ENCODE measurements at places on chromosomes 16 and 17. TPM values are rescaled to one million over a fixed set of nuclear protein-coding genes. Genes with fewer than 3 reads are reported as not detected.

- no peak for DNase-seq
These were observed 1.1 kb downstream of the SLC16A3 start for GRCh38 chr17:82229698-82230608.

DNA sequence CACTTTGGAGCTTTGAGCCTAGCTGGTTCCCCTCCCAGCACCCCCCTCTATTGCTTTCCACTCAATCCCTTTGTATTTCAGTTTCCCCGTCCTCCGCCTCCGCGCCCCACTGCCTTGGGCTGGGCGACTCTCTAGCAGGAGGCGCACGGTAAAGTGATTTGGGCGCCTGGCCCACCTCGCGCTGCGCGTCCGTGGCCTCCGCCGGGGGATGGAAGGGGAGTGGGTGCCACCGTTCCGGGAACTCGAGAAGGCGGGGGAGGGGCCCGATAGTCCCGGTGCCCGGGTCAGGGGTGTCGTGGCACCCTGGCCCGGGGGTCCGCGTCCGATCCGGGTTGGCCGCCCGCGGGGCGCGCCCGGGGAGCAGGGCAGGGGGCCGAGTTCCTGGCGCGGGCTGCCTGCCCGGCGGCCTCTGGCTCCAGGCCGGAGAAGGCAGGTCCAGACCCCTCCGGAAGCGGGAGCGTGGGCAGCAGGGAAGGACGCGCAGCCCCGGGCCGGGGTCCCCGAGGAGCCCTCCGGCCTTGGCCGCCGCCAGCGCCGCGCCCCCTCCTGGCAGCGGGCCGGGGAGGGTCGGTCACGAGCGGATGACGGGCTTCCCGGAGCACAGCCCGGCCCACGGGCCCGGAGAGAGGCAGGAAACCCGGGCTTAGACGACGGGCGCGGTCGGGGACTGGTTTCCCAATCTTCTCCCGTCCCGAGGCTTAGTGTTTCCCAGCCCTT is 15.8 kb downstream of the MEOX1 start:
- peak; percentile 70 for DNase-seq

DNA sequence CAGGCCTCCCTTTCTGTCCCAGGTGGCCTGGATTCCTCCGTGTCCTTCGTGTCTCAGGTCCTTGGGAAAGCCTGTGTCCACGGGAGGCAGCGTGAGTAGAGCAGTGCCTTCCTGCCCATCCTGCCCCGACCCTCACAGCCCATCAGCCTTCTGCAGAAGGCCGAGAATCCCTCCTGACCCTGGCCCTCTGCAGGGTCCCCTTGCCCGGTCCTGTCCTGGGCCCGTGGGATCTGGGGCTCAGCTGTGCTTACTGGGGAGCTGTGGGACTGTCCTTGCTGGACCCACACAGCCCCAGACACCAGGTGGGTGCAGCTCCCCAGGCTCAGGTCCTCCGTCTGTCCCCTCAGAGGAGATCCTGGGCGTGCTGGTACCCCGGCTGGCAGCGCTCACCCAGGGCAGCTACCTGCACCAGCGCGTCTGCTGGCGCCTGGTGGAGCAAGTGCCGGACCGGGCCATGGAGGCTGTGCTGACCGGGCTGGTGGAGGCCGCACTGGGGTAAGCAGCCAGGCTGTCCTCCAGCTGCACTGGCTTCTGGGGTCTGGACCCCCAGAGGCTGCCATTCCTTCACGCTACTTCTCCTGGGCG is 3.9 kb downstream of the TELO2 start:
- DNase-seq, result no peak

DNA sequence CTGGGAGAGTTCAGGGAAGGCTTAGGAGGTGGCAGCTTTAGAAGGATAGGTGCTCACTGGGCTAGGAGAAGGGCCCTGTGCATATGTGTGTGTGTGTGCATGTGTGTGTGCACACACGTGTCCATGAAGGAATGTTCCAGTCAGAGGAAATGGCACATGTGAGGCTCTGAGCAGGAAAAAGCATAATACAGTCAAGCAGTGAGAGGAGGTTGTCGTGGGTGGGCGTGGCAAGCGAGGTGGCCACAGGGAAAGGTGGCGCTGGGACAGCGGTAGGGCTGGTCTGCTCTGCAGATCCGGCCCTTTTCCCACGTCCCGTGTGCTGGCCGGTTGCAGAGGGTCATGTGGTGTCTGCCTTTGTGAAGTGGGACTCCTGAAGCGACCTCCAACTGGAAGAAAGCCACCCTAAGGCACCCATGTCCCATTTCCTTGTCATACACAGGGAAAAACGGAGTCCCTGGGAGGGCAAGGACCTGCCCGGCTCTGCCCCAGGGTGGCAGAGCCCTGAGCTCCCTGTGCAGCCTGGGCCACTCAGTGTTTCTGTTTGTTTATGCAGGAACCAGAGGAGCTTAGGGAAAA is 40.1 kb downstream of the NT5M start:
- no peak for DNase-seq

DNA sequence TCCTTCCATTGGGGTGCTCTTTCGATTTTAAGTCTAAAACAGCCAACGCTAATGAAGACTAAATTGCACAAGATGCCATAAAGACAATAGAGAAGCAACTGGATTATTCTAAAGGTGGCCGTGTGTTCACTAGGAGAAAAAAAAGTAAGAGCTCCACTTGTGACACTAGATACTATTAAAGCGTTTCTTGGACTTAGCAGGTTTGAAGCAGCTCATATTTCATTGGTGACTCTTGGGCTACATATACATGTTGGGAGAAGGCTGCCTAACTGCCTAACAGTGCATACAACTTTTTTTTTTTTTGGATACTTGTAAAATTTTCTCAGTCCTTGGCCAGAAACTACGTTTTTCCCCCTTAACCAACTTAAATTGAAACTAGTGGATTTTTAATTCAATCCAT is 111.8 kb upstream of the NOG start:
- no peak for DNase-seq

GRCh38 chr17:56320443-56320842 is 167.2 kb downstream of the ANKFN1 start:
- DNase-seq, result no peak

DNA sequence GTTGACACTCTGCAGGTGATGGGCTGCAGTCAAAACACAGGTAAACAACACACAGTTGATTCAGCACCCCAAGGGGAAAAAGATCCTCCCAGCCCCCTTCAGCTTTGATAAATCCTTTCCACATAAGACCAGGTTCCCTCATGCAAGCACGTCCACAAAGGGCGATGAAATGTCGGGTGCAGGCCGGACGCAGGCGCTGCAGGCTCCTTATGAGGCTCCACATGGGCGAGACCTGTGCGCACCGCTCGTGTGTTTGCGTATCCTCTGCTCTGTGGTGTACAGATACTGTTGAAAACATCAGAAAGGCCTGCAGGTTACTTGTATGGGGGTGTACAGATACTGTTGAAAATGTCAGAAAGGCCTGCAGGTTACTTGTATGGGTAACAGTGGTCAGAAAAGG is 14.4 kb upstream of the ZNF750 start:
- DNase-seq, result no peak

- DNase-seq, result no peak
These were observed 11.4 kb upstream of the MYH13 start for GRCh38 chr17:10384175-10384574.

- peak; percentile 69 for DNase-seq
These were observed 11.9 kb downstream of the MT4 start for GRCh38 chr16:56576585-56577299.

- DNase-seq, result no peak
These were observed 795 bp upstream of the HBM start for GRCh38 chr16:164827-165538.

DNA sequence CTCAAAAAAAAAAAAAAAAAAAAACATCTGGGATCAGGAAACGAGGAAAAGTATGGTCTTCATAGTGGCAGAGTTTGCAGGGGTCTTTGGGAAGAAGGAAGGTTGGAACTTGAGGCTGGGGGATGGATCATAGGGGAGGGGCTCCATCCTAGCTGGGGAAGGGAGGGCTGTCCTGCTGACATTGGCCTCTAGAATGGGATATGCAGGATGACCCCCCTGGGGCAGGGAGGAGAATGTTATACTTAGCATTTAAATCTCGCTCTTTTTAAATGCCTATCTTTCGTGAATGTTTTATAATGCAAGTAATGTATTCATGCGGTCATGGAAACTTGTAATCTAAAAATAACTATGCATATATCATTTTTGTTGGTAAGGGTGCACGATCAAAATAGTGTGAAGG is 33.2 kb downstream of the TMEM235 start:
- no peak for DNase-seq

DNA sequence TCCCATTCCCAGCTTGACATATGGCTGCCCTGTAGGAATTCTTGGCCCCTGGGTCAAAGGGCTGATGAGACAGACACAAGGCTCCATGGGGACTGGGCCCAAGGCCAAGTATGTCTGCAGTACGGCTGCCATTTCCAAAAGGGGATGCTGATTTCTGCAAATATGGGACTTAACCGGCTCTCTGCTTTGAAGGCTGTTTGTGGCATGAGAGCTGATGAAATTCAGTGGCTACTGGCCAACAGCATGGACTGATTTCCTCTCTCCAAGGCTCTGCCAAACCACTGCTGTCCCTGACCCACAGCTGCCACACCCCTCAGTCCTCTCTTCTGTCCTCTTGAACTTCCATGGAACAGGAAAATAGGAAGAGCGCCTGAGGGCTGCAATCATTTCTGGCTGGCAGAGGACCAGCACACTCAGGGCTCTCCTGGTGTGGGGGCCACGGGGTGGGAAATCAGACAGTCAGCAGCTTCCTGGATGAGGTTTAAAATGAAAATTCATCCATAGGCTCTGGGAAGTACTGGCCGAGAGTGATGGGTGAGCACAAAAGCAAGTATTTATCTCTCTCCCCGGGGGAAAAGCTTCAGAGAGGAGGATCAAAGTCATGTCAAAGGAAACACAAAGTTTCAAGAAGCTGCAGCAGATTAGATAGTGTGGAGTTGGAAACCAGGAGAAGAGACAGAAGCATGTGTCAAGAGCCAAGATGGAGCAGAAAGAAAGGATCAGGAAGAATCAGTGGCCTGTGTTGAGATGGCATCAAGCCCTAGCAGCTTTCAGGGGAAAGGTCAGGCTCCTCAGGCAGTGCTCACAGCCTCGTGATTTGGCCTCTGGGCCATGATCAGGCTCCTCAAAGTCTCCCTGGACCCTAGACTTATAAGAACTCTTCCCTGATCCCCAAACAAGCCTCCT is 64.1 kb upstream of the SREBF1 start:
- peak; percentile 84 for DNase-seq

DNA sequence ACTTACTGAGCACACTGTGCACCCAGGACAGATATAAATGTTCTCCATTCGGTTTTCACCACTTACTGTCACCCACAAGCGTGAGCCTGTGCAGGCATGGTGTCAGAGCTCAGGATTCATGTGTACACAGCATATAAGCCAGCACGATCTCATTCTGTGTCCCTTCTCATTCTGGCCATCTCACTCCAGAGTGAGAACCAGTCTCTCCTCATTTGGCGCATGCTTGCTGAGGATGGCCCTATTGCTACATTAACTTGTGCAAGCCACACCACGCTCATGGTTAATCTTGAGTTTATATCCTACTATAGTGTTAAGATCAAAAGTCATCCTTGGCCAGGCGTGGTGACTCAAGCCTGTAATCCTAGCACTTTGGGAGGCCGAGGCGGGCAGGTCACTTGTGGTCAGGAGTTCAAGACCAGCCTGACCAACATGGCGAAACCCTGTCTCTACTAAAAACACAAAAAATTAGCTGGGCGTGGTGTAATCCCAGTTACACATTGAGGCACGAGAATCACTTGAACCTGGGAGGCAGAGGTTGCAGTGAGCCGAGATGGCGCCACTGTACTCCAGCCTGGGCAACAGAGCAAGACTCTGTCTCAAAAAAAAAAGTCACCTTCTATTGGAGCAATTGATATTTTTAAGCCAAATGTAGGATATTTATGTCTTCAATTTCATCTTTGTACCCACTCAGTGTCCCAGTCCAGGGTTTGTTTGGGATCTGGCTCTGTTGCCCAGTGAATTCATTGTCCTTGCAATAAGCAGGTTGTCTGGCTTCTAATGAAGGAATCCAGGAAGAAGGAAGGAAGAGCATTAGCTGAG is 20.9 kb downstream of the SOCS1 start:
- no peak for DNase-seq

- DNase-seq, result no peak
These were observed 16.1 kb upstream of the ADAMTS18 start for GRCh38 chr16:77450790-77451487.

GRCh38 chr17:55458287-55458900 is 36.8 kb upstream of the MMD start:
- DNase-seq, result no peak

DNA sequence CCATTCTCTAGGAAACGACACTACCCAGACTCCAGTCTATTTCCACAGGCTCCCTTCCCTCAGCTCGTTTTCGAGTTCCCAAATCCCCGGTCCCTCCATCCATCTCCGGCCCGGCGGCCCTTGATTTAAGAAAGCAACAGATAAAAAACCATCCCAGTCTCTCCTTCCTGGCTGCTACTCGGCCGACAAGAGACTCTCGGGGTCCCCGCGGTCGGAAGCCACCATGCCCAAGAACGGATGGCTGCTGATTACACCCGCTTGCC is 182 bp downstream of the RPL26 start:
- DNase-seq, result no peak

- no peak for DNase-seq
These were observed 21.1 kb upstream of the COX10 start for GRCh38 chr17:14048169-14048568.

DNA sequence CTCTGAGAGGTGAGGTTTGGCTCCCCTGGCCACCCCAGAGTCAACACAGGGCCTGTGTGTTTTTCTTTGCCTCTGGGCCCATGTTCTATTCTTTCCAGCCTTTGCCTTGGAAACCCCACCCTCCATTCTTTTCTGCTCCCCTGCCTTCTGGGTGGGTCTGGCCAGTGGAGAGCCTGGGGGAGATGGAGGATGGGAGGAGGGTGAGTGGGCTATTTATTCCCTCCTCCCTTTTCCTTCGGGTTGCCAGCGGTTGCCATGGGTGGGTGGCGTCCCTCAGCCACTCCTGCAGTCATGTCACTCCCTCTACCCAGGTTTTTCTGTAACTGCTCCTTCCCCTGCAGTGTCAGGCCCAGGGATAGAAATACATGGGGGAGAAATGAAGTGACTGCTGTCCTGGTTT is 15.5 kb downstream of the CMIP start:
- no peak for DNase-seq

GRCh38 chr16:46908540-46909372 is 24.6 kb downstream of the GPT2 start:
- DNase-seq, result peak; percentile 31

GRCh38 chr16:30894540-30895368 is 877 bp upstream of the BCL7C start:
- no peak for DNase-seq

Gene PLCG2
- total RNA-seq, result 39.4 TPM

Gene ALOX15B
- total RNA-seq, result 1.5 TPM

Gene RSAD1
- total RNA-seq, result 42.6 TPM

Gene KRTAP1-5
- total RNA-seq, result not detected

Gene RRAD
- 7.5 TPM for total RNA-seq

Gene TMEM132E
- total RNA-seq, result not detected

Gene HEATR9
- total RNA-seq, result not detected

Gene GRAP
- total RNA-seq, result 21.2 TPM
